Hematopoietic multipotent progenitor cell treated with erythropoietin and hydrocortisone succinate and interleukin-3 and kit ligand, for 4 days (in vitro differentiated cells): ENCODE measurements at places on chromosomes 5 and 9.

DNA sequence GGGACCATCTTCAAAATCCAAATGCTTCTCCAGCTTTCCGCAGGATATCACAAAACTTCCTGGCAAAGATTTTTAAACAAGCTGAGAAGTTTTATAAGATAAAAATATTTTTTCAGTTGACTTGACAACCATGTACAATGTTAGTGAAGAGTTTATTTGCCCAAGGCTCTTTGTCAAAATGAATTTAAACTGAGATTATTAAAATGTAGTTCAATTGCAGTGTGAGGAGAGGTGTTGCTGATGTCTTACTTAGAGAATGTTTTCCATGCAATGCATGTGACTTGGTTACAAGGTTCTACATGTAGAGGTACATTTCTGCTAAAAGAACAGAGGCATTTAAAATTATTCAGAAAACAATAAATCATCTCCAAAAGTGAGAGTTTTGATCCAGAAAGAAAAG lies 131.4 kb upstream of the MINAR2 start:
- no peak for DNase-seq

DNA sequence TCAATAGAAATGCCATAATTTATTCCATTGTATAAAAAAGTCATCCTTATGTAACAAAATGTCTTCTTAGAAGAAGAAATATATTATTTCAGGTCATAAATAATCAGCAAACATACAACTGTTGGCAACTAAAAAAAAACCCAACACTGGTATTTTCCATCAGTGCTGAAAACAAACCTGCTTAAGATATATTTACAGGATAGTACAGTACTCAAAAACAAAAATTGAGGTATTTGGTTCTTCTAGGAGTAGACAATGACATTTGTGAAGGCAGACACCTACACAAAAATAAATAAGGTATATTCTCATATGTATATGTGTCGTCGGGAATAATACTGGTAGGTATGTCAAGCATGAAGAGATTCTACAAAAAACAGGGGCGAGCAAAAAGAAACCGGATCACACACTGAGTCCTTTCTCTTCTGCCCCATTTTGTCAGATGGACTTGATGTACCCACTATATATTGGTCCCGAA lies 2.9 kb downstream of the DUSP1 start:
- DNase-seq, result no peak

DNA sequence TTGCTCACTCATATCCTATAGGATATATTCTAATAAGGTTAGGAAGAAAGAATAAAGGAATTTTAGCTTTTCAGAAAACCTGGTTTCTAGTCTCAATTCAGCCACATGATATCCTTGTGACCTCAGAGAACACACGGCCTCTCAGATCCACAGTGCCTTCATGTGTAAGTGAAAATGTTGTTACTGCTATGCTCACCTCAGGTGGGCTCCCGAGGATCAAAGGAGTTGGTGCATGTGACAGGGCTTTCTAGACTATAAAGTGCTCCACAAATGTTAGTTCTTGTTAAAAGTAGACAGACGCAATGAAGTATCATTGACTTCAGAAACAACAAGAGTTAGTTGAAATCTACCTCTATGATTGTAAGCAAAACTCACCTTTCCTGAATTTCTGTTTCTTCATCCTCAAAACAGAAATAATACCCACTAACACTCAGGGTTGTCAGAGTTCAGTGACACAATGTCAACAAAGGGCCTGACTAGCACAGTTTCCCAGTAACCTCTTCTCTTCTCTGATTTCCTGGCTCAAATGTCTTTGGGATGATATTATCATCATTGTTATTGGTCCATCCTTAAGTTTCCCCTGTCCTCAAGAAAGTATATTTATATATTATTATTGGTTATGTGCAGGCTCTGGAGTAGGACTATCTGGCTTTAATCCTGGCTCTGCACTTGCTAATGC lies 36.0 kb upstream of the MAN2A1 start:
- no peak for DNase-seq

DNA sequence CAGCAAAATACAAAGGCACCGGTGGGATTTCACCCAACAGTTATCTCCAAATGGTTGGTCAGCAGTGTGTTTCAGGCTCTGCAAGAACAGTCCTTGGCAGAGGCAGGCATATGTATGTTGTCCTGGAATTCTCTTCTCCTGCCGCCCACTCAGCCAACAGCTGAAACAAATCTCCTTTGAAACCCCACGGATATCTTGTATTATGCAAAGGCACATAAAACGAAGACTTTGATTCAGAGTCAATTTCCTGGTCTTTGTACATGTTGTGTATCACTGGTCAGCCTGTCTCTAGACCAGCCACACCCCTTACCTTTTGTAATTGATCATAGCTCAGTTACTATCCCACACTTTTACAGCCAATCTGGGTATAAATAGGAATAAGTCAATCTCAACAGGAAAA lies 29.2 kb downstream of the FREM1 start:
- DNase-seq, result no peak

DNA sequence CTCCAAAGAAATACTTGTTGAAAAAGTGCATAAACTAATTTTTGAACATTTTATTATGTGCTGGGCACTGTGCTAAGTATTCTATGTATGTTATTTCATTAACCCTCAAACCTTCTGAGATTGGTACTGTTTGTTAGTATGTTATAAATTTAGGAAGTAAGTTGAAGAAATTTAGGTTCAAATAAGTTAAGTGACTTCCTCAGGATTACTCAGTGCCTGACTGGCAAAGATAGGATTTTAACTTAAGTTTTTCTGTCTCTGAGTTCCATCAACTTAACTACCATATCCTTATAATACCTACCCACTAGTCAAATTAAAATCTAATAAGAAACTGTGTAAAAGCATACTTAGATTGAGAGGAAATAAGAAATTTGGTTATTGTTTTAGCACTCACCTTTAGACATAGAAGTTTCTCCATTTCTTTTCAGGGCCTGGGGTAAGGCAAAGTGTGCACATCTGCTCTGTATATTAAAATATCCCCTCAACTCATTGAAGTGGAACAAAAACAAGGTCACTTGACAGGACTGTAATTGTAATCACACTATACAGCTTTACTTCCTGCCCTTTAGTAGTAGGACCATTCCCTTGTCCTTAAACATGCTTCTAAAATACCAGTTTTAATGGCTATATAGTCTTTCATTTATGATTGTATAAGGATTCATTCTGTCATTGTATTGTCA lies 15.2 kb downstream of the TGFBR1 start:
- no peak for DNase-seq

DNA sequence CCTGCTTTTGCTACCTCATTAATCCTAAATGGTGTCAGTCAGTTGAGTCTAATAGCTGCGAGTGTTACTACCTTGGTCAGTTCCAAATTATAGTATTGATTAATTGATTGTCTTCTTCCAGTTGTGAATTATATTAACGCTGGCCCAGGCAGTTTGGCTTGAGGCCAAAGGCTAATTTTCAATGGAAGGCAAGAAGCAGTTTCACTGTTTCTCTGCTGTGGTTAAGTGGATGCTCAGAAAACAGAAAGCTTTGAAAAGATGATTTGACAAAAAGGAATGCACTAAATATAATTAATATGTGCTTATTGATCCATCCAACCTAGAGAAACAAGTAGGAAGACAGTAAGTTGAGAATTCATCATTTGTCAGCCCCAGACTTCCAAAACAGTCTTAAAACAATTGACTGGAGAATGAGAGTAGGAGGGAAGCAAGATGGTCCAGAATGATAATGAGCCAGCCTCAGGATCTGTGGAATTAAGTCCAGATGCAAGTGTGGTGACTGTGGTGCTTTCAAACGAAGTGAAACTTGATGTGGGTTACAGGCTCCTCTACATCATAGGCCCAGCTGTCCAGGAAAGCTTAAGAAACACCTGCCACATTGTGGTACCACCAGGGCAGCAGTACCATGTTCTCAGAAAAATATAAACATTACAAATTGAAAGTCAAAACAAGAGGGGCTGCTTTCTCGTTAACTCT lies 1371.0 kb upstream of the DMAC1 start:
- no peak for DNase-seq

DNA sequence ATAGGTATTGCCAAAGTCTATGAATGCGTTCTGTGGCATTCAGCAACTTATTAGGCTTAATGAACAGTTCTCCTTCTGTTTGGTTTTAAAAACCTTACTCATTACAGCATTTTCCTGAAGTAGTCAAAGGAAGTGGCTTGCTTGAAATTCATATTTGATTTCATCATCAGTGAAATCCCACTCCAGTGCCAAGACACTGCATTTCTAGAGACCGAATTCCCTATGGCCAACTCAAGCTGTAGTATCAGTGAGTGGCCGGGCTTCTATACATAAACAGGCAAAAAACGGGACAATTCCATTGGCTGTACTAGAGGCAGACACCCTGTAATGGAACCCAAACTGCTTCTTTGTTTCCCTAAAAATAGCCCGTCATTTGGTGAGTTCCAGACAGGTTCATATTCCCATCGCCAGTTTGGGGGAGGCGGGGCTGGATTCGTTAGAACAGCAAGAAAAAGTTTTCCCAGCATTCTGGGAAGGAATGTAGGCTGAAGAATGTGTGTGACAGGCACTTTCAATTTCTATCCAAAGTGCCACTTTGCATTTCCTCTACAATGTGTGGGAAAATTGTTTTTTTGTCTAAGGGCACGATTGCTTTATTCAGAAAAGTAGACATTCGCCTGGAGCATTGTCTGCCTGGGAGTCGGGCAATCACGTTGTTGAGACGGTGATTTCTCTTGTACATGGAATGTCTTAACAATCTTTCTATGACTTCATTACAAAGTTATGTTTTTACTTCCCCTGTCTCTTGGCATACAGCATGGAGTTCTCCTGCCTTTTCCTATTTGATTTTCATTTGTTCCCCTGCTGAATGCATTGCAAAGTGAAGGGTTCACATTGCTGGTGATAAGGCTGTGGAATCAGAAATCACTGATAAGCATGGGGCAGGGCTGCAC lies 141.8 kb upstream of the MAST4 start:
- no peak for DNase-seq

GRCh38 chr5:171714851-171715250 lies 70.8 kb upstream of the SMIM23 start:
- peak; percentile 72 for DNase-seq

GRCh38 chr9:108950168-108950567 lies 16.0 kb downstream of the ABITRAM start:
- no peak for DNase-seq

DNA sequence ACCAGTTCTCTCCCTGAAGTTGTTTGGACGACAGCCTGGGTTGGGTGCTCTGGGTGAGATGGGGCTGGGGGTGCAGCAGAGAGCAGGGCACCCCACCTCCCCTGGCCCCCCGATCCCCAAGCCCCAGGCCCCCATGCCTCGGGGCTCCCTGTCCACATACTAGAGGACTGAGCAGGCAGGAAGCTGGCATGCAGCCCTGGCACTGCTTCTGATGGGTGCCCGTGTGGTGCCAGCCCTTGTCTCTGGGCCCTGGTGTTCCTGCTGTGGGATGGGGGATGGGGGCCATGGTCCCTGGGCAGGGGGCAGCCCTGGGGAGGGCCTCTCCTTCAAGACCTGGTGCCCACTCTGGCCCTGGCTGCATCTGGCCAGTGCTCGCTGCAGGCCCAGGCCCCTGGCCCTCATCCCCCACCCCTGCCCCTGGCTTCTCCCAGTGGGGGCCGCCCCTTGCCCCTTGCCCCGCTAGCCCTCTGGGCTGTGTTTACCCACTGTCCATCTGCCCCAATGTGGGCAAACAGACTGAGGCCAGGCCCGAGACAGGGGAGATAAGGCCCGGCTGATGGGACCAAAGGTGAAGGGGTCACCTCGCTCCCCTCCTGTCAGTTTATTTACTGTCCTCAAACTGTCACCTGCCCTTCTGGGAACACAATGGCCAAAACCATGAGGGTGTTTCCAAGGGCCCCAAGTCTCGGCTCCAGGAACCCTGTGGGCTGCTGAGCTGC lies 67.3 kb upstream of the RXRA start:
- no peak for DNase-seq

GRCh38 chr5:122077366-122078115 lies 518 bp downstream of the LOX start:
- DNase-seq, result peak; percentile 47

GRCh38 chr5:34680896-34681295 lies 24.8 kb downstream of the RAI14 start:
- no peak for DNase-seq

DNA sequence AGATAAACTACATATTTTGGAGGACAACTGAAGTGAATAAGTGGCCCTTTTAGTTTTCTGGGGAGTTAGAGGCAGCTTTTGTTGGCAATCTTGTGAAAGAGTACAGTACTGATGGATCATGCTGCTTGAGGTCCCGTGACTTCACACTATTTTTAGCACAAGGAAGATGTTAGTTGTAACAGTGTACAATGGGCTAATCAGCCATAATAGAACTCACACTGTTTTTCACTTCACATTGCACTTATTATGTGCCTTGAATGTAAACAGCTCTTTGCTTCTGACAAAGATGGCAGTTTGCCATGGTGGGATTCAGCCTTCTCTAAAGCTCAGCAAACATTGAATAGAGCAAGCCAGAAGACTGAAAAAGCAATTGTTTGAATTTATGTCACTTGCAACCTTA lies 176.7 kb upstream of the ZNF608 start:
- no peak for DNase-seq

GRCh38 chr9:127174386-127175318 lies 52.2 kb upstream of the ANGPTL2 start:
- no peak for DNase-seq

DNA sequence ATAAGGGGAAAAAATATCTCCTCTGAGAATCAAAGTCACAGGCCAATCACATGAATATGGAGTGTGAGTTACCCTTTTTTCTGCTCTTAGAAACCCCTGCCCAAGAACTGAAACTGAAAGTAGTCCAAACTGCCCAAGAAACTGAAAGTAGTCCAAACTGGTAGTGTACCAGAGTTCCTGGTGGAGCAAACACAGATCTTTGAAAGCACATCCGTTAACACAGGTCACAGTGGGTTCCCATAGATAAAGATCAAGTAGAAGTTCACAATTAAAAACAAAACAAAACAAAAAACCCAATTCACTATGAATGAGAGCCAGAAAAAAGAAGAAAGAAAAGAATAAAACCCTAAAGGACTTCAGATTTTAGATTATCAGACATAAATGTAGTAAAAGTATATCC lies 332.4 kb upstream of the EFNA5 start:
- peak; percentile 76 for DNase-seq

GRCh38 chr9:105816202-105816744 lies 121.9 kb downstream of the TMEM38B start:
- no peak for DNase-seq

DNA sequence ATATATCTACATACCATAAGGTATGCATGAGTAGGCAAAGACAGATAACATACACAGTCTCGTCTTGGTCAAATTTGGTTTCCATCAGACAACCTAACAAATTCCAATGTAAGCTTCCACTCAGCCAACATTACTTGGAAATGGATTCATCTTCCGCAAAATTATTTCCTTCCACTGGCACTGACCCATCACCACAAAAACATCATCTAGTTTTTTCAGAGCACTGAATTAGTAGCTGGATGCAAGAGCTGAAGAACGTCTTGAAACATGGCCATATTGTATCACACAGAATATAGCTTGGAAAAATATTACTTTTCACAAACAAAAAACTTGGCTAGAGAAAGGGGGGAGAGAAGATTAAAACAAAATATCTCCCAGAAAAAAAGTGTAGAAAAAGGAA lies 73.5 kb downstream of the EFNA5 start:
- no peak for DNase-seq

GRCh38 chr9:117317192-117317591 lies 97.7 kb downstream of the ASTN2 start:
- DNase-seq, result no peak

GRCh38 chr9:130563797-130564196 lies 15.6 kb upstream of the FUBP3 start:
- no peak for DNase-seq
